Sciatic nerve (tissue), 2 donors: ENCODE measurements at places on chromosomes 6 and 20.

- no peak for DNase-seq
These were observed 6.1 kb upstream of the NSFL1C start for GRCh38 chr20:1472556-1473245.

GRCh38 chr20:6104493-6105188 lies 18.2 kb downstream of the FERMT1 start:
- DNase-seq: no peak

DNA sequence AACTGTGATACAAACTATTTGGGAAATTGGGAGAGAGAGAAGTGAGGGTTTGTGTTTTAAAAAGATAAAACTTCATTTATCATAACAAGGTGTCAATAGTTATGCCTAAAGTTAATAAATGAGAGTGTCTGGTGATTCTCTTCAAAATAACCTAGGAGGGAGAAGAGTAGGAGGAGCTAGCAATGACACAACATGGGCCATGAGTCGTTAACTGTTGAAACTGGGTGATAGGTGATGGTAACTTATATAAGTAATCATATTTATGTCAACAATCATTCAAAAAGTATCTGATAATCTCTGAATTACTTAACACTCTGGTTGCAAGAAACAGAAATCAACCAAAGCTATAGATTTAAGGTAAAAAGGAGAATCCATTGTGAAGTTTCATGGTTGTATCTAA lies 46.8 kb upstream of the INSM1 start:
- DNase-seq: no peak

GRCh38 chr6:22642254-22642653 lies 72.9 kb downstream of the HDGFL1 start:
- DNase-seq: no peak

DNA sequence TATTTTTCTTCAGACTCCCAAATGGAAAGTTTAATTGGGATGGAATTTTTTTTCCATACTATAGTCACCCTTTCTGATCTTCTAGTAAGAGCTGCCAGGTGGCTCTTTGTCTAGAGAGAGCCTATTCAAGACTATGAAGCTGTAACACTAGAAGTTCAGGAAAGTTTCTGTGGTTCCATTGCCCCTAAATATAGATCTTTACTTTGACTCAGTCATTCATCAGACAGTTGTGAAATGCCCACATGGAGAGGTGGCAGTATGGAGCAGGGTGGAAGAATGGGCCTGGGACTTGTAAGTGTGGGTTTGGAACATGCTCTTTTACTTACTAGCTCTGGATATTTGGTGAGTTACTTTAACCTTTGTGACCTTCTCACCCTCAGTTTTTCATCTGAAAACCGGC lies 87.8 kb downstream of the CTNNBL1 start:
- no peak for DNase-seq

- DNase-seq: no peak
These were observed 7.3 kb downstream of the NPBWR2 start for GRCh38 chr20:64099880-64100565.

GRCh38 chr6:36544228-36544627 lies 3.1 kb downstream of the STK38 start:
- DNase-seq: no peak
